SW480 (cell line): ENCODE measurements at places on chromosomes 16 and 17.

GRCh38 chr16:23306199-23307100 lies 4.3 kb downstream of the SCNN1B start:
- no peak for DNase-seq

DNA sequence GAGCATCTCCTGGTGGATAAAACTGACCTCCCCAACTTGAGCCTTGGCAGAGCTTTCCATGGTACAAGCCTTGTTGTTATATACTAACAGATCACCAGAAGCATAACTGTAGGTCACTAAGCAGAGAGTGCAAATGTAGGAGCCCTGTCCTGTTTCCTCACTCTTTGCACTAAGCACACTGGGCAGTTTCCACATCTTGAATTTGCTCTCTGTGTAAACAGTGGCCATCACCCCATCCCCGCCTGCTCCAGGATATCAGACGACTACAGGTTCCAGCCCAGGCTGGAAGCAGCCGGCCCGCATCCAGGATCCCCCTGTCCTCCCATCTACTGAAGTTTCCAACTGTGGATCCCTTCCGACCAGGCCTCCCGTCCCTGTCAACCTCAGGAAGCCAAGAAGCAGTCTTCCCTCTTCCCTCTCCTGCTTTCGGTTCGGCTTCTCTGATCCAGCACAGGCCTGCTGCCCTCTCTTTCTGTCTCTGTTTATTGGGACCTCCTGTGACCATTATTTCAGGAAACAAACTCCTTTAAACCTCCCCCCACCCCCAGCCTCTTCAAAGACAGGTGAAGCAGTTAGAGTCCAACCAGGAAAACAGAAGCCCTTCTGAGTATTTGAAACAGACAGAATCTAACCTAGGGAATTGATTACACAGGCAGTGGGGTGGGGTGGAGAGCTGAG lies 22.6 kb upstream of the CACNG4 start:
- no peak for DNase-seq

DNA sequence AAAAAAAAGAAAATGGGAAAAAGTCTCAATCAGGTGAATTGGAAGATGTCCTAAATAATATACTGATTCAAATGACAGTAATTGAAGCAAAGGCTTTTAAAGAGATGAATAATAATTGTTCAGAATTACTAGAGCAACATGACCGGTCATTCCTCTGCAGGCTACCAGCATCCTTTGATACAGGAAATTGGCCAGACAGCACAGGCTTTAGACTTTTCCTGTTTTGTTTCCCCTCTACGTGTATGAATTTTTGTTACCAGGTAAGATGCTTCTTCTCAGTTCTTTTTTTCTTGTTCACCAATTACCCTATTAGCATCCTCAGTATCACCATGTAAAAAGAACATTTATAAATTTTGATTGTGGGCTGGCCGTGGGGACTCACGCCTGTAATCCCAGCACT lies 77.5 kb downstream of the RPGRIP1L start:
- no peak for DNase-seq

GRCh38 chr16:89765292-89765830 lies 44.0 kb downstream of the ZNF276 start:
- no peak for DNase-seq

GRCh38 chr17:43574896-43575525 lies 28.9 kb upstream of the ETV4 start:
- DNase-seq: no peak

- DNase-seq: no peak
Measured at GRCh38 chr17:63960006-63960405, 12.7 kb downstream of the SCN4A start.

DNA sequence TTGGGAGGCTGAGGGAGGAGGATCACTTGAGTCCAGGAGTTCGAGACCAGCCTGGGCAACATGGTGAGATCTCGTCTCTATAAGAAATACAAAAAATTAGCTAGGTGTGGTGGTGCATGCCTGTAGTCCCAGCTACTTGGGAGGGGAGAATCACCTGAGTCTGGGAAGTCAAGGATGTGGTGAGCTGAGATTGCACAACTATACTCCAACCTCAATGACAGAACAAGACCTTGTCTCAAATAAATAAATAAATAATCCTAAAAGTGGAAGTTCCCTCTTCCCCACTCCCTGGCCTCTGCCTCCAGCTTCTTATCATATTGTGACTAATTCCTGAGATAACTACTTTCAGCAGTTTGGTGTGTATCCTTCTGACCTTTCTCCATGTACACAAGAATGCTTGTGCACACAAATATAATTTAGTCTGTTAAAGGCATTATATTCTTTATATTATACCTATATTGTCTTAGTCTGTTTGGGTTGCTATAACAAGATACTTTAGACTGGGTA lies 23.5 kb upstream of the DNAJA2 start:
- no peak for DNase-seq

DNA sequence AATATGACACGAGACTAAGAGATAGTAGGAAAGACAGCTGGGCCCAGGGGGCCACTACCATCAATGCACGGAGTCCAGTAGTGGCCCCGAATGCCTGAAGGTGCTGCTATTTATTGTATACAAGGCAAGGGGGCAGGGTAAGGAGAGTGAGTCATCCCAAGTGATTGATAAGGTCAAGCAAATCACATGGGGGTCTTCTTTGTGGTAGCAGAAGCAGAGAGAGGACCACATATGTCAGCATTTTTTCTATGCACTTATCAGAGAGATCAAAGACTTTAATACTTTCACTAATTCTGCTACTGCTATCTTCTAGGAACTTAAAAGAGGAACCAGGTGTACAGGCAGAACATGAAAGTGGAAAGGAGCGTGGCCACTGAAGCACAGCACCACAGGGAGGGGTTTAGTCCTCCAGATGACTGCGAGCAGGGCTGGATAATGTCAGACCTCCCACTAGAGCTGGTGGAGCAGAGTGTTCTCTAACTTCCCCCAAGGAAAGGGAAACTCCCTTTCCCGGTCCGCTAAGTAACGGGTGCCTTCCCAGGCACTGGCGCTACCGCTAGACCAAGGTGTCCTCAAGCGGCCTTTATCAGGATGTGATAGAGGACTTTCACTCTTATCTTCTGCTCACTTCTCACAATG lies 26.4 kb upstream of the ARL4D start:
- DNase-seq: peak; percentile 23

GRCh38 chr16:3485097-3485745 lies 10.1 kb downstream of the C16orf90 start:
- no peak for DNase-seq

GRCh38 chr17:48384164-48384563 lies 45.9 kb downstream of the SKAP1 start:
- no peak for DNase-seq

DNA sequence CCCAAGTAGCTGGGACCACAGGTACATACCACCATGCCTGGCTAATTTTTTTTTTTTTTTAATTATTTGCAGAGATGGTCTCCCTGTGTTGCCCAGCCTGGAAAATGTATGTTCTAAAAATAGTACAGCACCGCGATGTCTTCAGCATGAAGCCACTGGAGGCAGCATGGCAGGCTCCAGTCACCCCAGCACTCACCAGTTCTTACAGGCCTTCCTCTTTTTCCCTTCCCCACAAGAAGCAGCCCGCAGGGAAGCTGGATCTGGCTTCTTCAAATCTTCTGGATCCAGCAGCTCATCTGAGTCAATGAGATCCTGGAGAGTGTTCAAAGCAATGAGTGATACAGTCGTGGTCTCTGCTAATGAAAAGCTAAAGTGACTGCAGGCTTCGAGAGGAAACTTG lies 16.2 kb downstream of the CIAPIN1 start:
- DNase-seq: no peak

GRCh38 chr17:58370309-58370708 lies 18.3 kb upstream of the SUPT4H1 start:
- no peak for DNase-seq

- peak; percentile 74 for DNase-seq
Measured at GRCh38 chr17:74780443-74781238, 4.5 kb upstream of the NAT9 start.

DNA sequence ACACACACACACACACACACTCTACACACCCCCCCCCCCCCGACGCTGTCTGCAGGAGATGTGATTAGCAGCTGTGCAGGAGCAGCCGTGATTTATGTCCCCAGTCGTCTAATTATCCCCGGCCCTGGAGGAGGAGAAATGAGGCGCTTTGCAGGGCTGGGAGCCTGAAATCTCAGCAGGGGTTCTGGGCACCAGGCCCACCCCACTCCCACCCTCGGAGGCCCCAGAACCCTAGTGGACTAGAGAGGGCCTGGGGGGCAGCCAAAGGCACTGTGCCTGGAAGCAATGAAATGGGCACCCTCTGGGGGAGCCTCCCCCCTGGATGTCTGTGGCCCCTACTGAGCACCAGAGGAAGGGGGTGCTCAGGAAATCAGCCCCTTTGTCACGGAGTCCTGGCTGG lies 134.2 kb upstream of the CIBAR2 start:
- DNase-seq: no peak

DNA sequence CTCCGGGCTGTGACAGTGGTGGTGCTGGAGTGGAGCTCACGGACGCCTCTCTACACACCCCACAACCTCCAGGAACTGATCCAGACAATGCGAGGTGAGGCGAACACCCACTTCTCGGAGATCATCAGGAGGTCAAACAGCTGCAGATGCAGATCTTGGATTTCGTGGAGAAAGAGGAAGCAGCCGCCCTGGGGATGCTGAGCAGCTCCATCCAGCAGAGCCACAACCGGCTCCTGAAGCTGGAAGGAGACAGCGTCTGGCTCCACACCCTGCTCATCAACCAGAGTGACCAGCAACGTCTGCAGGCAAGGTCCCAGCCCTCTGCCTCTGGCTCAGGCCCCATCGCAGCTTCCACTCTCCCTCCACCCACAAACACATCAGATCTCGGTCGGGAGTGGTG lies 13.2 kb upstream of the SLC16A5 start:
- DNase-seq: no peak

DNA sequence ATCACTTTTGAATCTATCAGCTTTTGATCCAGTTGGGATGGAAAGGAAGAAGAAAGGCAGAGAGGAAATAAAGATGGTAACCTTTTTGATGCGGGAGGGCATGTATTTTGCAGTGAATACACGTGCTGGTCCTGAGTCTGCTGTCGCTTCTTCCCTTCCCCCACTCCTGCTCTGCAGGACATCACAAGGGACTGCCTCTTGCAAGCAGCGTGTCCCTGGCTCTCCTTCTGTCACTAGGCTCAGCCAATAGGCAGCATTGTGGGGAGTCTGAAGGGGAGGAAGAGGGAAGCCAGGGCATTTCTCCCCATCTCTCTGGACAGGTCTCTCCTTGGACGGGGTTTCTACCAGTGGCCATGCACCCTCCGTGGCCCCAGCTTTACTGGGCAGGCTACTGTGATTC lies 15.7 kb upstream of the WFDC1 start:
- DNase-seq: no peak

DNA sequence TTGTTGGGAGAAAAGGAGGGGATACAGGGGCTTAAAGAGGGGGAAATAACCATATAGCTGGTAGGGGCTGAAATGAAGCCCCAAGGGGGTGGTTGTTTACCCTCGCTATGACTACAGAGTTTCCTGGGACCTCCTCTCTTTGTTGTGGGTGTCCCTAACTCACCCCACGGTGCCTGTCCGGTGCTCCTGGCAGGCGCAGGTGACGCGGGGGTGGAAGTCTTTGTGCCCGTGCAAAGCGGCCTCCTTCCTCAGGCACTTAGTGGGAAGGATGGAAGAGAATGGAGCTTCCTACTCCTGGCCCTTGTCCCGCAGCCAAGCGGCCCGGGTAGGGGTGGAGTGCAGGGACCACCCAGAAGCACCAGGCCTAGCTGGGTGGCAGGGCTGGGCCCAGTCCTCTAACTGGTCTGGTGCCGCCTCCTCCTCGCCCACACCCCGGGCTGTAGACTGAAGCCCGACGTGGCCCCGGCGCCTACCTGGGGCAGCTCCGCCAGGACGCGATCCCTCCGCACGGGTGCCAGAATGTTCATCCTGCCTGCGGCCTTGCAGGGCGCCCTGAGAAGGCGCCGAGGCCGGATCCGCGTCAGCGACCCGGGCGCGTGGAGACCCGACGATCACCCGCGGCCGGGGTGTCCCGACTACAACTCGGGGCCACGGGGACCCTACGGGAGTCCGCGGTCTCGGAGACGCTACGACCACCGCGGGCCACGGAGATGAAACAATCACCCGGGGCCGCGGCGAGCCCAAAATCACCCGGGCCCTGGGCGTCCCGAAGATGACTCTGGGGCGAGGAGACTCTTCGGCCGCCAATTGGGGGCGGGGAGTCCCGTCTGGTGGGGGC lies 709 bp downstream of the RAB34 start:
- DNase-seq: no peak

- DNase-seq: no peak
Measured at GRCh38 chr17:7312432-7313087, 2.6 kb downstream of the GPS2 start.

DNA sequence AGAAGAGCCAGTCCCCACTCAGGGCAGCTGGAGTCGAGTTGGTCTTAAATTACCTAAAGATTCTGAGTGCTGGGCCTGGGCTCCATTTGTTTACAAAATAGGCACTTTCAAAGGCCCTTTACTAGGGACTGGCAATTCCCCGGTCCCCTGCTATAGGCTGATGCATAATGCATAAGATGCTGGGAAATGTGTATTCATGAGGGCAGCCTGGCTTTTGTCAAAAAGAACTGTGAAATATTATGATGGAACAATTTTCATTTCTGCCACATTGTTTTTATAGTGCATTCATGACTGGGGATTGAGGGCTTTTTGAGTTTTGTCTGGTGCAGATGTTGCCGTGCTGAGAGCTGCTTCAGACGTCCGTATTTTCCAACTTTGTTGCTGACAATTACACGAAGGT lies 617.0 kb upstream of the CDH5 start:
- no peak for DNase-seq

- no peak for DNase-seq
Measured at GRCh38 chr17:45325810-45326209, 9.0 kb upstream of the MAP3K14 start.

GRCh38 chr16:9622268-9622667 lies 530.8 kb downstream of the HAPSTR1 start:
- no peak for DNase-seq

GRCh38 chr17:6163612-6164333 lies 93.6 kb downstream of the WSCD1 start:
- no peak for DNase-seq

DNA sequence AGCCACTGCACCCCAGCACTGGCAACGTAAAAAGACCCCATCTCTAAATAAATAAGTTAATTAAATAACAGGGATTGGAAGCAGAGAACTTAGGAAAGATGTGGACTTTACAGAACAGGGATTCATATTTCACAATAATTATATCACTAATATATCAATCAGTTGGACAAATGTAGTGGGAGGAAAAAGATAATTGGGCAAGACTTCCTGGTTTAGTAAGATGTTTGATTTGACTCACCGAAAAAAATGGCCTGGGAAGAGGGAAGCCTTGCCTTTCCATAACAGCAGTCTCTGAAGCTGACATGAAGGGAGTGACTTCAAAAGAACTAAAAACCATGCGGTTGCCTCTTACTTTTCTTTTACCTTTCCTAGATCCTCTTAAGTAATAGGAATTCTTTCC lies 15.2 kb upstream of the C17orf78 start:
- no peak for DNase-seq

GRCh38 chr17:62161405-62162148 lies 96.5 kb upstream of the MED13 start:
- DNase-seq: no peak

- DNase-seq: no peak
Measured at GRCh38 chr17:2799653-2800052, 3.4 kb downstream of the RAP1GAP2 start.

- no peak for DNase-seq
Measured at GRCh38 chr16:70789595-70790447, 11.1 kb downstream of the VAC14 start.
